ENCODE measurements at places on chromosomes 4 and X.

- no peak for DNase-seq
Observed at GRCh38 chr4:3701271-3701734, 64.9 kb upstream of the ADRA2C start.

DNA sequence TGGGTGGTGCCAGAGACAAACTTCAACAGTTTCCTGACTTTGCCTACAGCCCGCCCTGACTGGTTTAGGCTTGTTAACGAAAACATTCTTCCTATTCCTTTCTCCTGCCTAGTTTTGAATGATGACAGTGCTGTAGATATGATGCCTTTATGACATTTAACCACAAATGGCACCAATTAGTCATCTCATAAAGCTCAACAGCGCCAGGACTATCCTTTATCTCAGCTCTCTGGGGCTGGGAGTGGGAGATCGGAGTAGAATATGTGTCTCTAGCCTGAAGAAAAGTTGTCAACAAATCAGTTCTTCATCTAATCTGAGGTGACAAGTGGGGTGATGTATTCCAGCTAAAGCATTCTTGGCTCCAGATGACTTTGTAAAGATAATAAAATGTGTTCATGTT, 64.6 kb upstream of the SH3RF1 start:
- no peak for DNase-seq

- no peak for DNase-seq
Observed at GRCh38 chr4:150973626-150974251, 41.3 kb downstream of the LRBA start.

DNA sequence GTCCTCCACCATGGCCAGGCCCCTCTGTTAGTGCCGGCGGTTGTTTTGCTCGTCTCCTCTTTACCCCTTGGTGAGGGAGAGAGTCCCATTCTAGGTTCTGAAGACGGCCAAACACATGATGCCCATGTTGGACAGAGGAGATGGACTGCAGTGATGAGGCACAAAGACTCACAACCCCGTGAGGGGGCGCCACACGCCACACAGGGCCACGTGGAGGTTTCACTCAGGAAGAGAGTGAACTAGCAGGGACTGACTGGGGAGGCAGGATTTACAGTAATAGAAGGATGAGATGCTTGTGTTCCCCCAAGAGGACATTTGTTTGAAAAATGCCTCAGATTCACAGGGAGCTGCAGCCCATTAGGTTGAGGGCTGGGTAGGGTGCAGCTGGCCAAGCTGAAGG, 655.3 kb upstream of the FRG1 start:
- DNase-seq, result no peak

DNA sequence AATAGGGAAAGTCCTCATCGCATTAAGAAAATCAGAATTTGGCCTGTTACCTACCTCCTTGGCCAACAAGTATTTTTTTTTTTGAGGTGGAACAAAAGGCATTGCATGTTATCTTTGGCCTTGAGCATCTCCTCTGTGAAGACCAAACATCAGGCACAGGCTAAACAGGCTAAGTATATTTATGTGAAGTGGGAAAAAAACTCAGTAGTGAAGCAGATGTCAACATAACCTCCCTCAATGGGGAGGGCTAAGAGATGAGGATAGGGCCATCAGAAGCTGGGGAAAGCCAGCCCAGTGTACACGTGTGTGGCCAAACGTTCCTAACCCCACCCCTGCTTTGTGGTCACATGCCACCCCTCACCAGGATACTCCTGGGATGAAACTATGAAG, 102.5 kb downstream of the FNIP2 start:
- DNase-seq, result no peak

GRCh38 chr4:21879187-21879586, 69.4 kb downstream of the KCNIP4 start:
- DNase-seq, result no peak

GRCh38 chrX:154516656-154517100, 646 bp upstream of the FAM3A start:
- DNase-seq, result no peak

DNA sequence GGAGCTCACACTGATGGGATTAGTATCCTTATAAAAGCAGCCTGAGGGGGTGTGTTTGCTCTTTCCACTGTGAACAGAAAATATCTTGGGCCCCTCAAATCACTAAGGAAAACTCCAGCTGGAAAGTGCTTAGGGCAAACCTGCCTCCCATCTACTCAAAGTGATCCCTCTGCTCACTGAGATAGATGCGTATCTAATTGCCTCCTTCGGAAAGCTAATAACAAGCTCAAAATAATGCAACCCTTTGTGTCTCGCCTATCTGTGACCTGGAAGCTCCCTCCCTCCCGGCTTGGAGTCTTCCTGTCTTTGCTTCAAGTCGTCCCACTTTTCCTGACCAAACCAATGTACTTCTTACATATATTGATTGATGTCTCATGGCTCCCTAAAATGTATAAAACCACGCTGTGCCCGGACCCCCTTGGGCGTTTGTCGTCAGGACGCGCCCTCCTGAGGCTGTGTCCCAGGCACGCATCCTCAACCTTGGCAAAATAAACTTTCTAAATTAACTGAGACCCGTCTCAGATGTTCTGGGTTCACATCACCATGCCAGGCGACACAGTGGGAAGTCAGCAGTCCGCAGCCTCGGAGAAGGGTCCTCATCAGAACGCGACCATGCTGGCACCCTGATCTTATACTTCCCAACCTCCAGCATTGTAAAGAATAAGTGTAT, 34.1 kb upstream of the SORCS2 start:
- DNase-seq, result no peak

DNA sequence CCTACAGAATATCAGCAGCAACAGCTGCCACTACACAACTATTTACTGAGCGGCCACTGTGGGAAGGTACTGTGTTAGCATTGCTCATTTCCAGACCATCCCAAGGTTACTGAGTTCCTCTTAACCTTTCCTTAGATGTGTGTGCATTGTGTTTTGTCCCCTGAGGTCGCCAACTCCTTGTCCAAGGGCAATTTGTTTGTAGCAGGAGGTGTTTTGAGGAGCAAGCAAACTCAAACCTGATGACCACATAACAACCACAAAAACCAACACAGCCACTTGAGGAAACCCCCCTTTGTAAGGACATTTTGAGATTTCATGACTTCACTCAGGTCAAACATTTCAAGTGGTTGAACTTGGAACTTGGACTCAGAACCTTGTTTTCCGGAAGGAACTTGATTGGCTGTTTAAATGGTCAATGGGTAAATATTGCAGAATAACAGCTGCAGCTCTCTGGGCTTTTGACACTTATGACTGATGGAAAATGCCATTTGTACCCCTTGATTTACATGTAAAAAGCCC, 122.3 kb downstream of the MID1IP1 start:
- no peak for DNase-seq

- DNase-seq, result no peak
Observed at GRCh38 chr4:57308301-57308700, 198.1 kb upstream of the IGFBP7 start.

DNA sequence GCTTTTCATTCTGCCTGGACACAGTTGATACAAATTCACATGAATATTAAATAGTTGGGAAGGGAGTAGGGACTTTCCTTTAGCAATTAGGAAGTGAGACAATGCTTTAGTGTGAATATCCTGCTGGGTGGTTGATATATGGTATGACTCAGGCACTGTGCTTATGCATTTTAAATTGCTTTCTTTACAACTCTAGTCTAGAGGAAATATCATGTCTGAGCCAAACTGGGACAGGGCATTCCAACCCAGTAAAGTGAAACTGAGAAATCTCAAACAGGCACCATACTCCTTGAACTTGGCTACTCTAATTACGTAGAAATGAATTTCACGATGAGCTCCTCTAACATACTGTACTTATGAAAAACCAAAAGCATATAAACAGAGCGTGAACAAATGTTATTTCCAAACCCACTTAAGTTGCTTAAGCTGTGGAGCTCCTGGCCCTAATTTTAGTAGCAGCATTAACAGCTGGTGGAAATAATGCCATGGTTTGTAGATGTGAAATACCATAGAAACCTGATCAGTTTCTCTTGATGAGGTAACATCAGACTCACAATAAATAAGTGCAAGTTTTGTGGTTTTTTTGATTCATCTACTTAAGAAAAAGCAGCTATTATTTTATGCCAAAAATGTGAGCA, 242.9 kb upstream of the GK2 start:
- DNase-seq, result no peak

GRCh38 chr4:71221510-71222466, 117.0 kb upstream of the SLC4A4 start:
- DNase-seq, result no peak

All from activated CD4-positive, CD25-positive, alpha-beta regulatory T cell (primary cell).